Right lobe of liver (tissue), 6 donors: ENCODE measurements at places on chromosomes 3 and 15. TPM values are rescaled to one million over a fixed set of nuclear protein-coding genes. Genes with fewer than 3 reads are reported as not detected.

Gene SKOR1
- 0.07 TPM for total RNA-seq

Gene CTXN2
- total RNA-seq: not detected

DNA sequence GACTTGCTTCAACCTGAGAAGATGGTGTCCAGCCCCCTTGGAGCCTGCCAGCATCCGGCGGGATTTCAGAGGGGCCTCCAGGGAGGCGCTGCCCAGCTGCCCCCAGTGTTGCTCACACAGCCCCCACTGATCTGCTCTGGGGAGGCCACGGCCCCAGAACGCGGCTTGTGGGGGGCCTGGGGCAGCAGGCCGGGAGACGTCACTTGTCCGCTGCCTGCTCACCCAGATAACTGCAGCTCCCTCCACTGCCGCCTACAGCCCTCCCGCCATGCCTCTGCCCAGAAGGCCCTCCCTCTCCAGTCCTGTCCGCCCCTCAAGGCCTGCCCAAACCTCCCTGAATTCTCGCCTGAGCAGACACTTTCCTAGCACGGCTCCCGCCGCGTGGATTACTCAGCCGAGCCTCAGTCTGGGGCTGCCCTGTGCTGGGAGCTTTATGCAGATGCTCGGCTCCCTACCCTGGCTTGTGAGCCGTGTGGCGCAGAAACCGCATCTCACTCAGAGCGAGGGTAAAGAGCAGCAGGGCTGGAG, 17.2 kb upstream of the ADIPOQ start:
- no peak for DNase-seq

- DNase-seq: no peak
Observed at GRCh38 chr3:23867400-23867799, 49.4 kb downstream of the NKIRAS1 start.

GRCh38 chr3:67048067-67048714, 50.1 kb downstream of the KBTBD8 start:
- DNase-seq: no peak
